ENCODE measurements at places on chromosomes 11 and 22. TPM values are rescaled to one million over a fixed set of nuclear protein-coding genes. Genes with fewer than 3 reads are reported as not detected.

CHRNA10 gene
- polyA plus RNA-seq: 2.9 TPM

GRCh38 chr22:25136953-25137576 lies 62.6 kb upstream of the CRYBB3 start:
- no peak for DNase-seq

IGSF9B gene
- polyA plus RNA-seq: 9.9 TPM

MICAL2 gene
- polyA plus RNA-seq: 5.7 TPM

INSC gene
- 1.1 TPM for polyA plus RNA-seq

All from renal pelvis (tissue), 12 donors.